Activated T-helper 2 cell treated with anti-CD3 and anti-CD28 coated beads, Interferon-gamma antibody, Interleukin-2, Interleukin-4, amounts not matched to agents 10 μg/mL and 5 μg/mL and 100 μg/mL, durations not matched to agents 14 hours and 24 hours and 36 hours (primary cell): ENCODE measurements at places on chromosomes 2 and 18.

DNA sequence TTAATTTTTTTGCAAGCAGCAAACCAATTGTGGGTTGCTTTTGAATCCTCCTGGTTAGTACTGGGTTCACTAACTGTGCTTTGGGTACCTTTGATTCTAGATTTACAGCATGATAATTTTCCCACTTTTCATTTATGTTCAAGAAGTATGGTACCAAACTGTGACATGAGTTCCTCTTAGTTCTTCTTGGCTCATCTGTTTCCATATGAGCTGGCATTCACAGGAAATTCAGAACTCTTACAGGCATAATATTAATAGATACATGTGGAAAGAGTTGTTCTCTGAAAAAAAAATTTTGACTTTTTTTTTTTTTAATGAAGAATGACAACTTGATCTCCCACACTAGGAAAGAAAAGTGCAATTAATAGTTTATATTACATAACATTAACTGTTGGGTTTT, 59.4 kb downstream of the FMNL2 start:
- DNase-seq, result no peak
- no peaks in the 10 kb centered on the region for H3K36me3 ChIP-seq
- no peak overlapping the region for H3K4me3 ChIP-seq
- H3K27ac ChIP-seq, result no peak overlapping the region

- no peak for DNase-seq
- no peaks in the 10 kb centered on the region for H3K27me3 ChIP-seq
- peaks cover 4% of the 10 kb centered on the region for H3K36me3 ChIP-seq
- peaks cover 2% of the 10 kb centered on the region for H3K4me1 ChIP-seq
- no peak overlapping the region for H3K4me3 ChIP-seq
- H3K27ac ChIP-seq, result no peak overlapping the region
These were observed 27.9 kb downstream of the ITGAV start for GRCh38 chr2:186617771-186618170.

- H3K4me1 ChIP-seq, result no peaks in the 10 kb centered on the region
- H3K4me3 ChIP-seq, result no peak overlapping the region
- no peaks in the 10 kb centered on the region for H3K27me3 ChIP-seq
- no peak for DNase-seq
- H3K36me3 ChIP-seq, result no peaks in the 10 kb centered on the region
These were observed 119.5 kb upstream of the SMIM21 start for GRCh38 chr18:75546964-75547363.

DNA sequence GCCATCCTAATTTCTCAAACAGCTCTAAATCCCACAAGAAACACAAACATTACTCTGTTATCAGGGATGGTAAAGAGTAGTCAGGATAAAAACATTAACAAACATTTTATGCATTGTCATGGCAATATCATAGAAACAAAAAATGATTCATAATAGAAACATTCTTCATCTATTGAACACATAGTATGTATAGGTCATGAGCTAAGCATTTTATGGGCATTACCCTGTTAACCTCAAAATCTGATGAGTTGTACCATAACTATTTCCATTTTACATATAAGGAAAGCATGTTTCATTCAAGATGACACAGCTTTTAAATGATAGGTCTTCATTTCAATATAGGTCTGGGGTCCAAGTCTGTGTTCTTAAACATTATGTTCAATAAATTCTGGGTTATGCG, 344.9 kb downstream of the RND3 start:
- H3K27ac ChIP-seq, result no peak overlapping the region
- H3K36me3 ChIP-seq, result no peaks in the 10 kb centered on the region
- DNase-seq, result no peak
- H3K4me3 ChIP-seq, result no peak overlapping the region
- no peaks in the 10 kb centered on the region for H3K4me1 ChIP-seq
- no peaks in the 10 kb centered on the region for H3K27me3 ChIP-seq

GRCh38 chr2:239499726-239500573, 99.1 kb upstream of the HDAC4 start:
- H3K4me3 ChIP-seq, result no peak overlapping the region
- no peak overlapping the region for H3K27ac ChIP-seq

GRCh38 chr2:75334076-75334475, 134.8 kb upstream of the TACR1 start:
- no peak for DNase-seq
- H3K27ac ChIP-seq, result no peak overlapping the region
- no peaks in the 10 kb centered on the region for H3K27me3 ChIP-seq

DNA sequence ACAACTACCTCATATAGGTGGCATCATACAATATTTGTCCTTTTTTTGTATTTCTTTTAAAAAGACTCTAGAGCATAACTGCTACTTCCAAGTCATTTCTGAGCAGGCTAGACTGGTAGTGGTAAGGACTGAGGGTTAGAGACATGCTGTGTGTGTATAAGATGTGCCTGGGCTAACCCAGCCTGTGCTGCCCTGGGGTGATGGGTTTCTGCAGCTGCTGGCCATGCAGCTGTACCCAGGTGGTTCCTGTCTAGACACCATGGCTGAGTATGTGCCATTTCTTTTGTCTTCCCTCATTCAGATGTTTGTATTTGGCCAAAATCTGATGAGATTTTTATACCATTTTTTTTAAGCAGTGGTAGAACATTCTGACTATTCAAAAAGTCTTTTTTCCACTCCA, 40.0 kb downstream of the MERTK start:
- no peaks in the 10 kb centered on the region for H3K36me3 ChIP-seq
- DNase-seq, result no peak
- peaks cover 27% of the 10 kb centered on the region for H3K27me3 ChIP-seq
- no peaks in the 10 kb centered on the region for H3K4me1 ChIP-seq
- no peak overlapping the region for H3K27ac ChIP-seq

DNA sequence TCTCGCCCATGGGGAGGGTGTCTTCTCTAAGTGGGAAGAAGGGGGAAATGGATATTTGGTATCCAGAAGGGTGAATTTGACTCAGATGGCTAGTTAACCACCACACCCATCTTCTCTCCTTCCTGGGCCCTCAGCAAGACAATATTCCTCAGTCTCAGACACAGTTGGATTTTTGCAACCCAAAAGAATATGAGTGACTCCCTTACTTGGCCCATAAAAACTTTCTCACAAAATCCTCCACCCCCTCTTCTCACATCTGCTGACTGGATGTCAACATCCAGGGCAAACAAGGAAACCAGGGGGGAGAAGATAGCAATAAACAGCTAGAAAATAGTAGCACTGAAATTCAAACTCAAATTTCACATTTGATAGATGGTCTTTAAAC, 35.3 kb upstream of the GCC2 start:
- no peak overlapping the region for H3K4me3 ChIP-seq
- DNase-seq, result no peak
- no peaks in the 10 kb centered on the region for H3K4me1 ChIP-seq
- H3K27me3 ChIP-seq, result peaks cover 7% of the 10 kb centered on the region
- H3K36me3 ChIP-seq, result no peaks in the 10 kb centered on the region
- no peak overlapping the region for H3K27ac ChIP-seq

- no peak within 1 kb of the TSS for H3K27ac ChIP-seq
- no peak for DNase-seq
- no peaks in the 10 kb centered on the region for H3K36me3 ChIP-seq
These were observed at the start of gene SLC4A3 for GRCh38 chr2:219627103-219628100. Gene SLC4A3 (plus strand): TSS chr2:219627630. CDS start chr2:219627993, 363 bp downstream.

DNA sequence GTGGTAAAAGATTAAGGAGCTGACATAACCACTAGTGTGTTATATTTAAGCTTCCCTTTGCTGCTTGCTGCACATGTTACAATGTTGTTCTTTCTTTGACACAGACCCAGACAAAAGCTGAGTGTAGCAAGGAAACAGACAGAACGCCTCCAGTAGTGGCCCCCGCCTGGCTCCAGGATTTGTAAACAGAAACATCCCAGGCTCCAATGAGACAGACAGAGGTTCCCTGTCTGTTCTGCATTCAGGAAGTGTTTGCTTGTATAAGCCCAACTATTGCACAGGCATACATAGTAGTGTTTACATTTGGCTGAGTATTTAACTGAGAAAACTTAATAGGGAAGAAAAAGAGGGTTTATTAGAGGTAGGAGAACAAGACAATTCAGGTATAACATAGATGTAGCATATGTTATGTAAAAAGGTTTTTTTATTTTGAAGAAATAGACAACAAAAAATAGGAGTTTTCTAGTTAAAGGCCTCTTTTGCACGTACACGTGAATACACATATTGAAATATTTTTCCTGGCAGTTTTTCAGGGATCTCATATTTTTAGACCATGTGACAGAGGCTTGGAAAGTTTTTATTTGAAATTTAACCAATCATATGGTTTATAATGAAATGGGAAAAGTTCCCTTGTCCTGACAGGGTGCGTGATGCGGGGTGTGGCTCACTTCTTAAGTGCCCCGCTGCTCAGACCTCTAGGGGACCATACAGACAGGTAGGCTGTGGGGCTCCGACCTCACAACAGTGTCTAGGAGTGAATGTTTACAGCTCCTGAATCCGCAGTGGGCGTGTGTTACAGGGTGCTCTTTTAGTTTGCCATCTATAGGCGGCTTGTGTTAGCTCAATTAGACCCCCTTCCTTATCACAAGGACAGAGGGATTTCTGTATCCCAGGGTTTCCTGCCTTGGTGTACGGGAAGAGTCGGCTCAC, 118.4 kb downstream of the BMPR2 start:
- no peak for DNase-seq
- H3K27ac ChIP-seq, result no peak overlapping the region
- H3K4me3 ChIP-seq, result no peak overlapping the region
- no peaks in the 10 kb centered on the region for H3K36me3 ChIP-seq
- no peaks in the 10 kb centered on the region for H3K27me3 ChIP-seq

- no peaks in the 10 kb centered on the region for H3K36me3 ChIP-seq
- no peaks in the 10 kb centered on the region for H3K27me3 ChIP-seq
- no peak overlapping the region for H3K4me3 ChIP-seq
- no peak for DNase-seq
- no peak overlapping the region for H3K27ac ChIP-seq
These were observed 95.4 kb downstream of the HNMT start for GRCh38 chr2:138059487-138060300.

DNA sequence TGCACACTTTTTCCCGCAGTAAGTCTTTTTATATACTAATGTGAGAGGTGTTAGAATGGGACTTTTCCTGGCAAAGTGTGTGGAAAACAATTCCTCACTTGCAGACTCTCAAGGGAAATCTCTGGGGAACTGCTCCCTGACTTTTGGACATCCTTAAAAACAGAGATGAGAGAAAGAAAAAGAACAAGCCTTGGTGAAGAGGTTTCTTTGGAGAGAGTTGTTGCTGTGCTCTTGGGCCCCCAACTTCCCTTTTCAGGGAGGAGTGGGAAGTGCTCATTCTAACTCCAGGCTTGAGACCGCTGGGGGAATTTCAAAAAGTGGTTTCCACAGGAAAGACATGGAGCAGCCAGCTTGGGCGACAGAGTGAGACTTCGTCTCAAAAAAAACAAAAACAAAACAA, 142.6 kb upstream of the SPRED2 start:
- no peak for DNase-seq
- H3K4me1 ChIP-seq, result peaks cover 3% of the 10 kb centered on the region
- peaks cover 19% of the 10 kb centered on the region for H3K27me3 ChIP-seq
- H3K36me3 ChIP-seq, result no peaks in the 10 kb centered on the region
- no peak overlapping the region for H3K4me3 ChIP-seq
